Vagina (tissue), 2 donors: ENCODE measurements at places on chromosomes 1 and 21.

DNA sequence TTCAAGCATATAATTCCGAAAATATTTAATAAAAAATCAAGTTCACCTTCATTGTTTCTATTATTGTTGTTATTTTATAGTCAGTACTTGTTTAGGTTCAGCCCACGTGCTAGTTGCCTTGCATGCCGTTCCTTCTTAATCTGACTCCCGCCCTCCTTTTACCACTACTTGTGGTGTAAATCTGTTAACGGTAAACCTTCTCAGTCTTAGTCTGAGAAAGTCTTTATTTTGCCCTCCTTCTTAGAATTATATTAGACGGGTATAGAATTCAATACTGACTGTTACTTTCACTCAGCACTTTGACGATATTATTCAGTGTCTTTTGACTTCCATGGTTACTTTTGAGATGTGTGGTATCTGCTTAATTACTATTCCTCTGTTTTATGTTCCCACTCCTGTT is 104.8 kb downstream of the RGL1 start:
- no peak for DNase-seq

DNA sequence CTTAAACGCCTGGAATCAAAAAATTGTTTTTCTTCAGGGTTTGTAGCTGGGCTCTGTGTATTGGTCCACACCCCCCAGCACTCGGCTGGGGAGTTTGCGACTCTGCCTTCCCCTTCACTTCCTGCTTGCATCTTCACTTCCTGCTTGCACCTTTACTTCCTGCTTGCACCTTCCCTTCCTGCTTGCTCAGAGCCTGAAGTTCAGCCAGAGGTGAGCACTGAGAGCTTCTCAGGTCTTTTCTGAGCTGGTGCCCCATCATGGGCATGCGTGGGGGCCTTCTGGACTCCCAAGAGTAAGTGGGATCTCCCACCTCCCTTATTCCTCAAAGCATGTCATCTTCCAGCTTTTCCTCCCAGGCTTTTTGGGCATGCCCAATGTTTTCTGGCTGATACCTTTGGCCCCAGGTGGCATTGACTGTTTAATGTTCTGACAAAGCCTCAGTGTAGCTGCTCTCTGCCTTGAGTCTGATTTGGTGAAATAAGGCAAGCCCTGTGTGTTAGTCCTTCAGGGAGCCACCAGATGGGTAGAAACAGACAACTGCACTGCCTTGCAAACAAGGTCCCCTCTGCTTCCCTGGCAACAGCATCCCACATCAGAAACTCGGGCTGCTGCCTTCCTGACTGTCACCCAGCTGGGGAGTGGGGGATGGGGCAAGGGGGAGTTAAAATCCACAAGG is 3.5 kb downstream of the KRTAP10-2 start:
- DNase-seq = peak; percentile 82

- DNase-seq = no peak
Observed at GRCh38 chr1:3234281-3234680, 165.3 kb downstream of the PRDM16 start.

DNA sequence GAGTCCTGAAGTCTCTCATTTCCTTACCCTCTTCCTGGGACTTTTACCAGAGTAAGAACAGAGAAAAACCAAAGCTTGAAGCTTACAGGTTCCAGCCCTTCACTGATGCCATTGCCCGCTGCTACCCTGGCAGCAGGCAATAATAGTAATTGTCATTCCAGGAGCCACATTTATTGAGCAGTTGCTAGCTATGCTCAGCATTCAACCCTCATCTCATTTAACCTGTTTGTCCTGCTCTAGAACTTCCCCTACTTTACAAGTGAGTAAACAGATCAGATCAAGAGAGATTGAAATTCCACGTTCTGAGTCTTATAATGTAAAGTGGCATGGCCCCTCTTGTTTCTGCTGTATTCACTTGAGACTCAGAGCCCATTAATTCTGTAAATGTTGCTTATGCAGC is 80.4 kb downstream of the ATP1A1 start:
- DNase-seq = no peak

- no peak for DNase-seq
Observed at GRCh38 chr1:22268327-22268726, 125.4 kb upstream of the WNT4 start.

GRCh38 chr1:211737115-211738035 is 62.0 kb upstream of the NEK2 start:
- no peak for DNase-seq

DNA sequence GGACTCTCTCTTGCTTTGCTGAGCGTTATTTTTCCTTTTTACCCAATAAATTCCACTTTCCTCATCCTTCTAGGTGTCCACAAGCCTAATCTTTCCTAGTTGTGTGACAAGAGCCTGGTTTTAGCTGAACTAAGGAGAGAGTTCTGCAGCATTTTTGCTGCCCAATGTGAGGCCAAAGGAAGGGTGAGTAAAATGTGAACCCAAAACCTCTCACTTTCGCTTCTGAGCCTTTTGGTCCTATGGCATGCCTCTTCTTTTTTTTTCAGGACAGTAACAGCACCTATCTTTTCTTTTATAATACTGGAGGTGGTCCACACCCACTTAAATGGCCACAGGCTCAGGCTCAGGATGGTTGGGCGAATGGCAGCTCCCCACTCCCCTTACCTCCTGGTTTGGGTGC is 111.1 kb downstream of the COP1 start:
- DNase-seq = no peak

DNA sequence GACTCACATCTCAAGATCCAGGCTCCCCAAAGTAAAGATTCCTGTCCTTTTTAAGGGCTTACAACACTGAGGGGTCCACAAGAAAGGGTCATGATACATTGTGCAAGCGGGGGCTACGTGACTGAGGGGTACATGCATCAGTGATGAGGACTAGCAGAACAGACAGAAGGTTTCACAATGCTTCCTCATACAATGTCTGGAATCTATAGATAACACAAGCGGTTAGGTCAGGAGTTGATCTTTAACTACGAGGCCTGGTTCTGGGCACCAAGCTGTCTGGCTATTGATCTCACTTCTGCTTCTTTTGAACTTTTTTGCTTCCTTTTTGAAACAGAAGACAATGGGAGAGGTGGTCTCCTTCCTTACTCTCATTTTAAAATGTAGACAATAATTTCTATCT is 718.6 kb downstream of the AMY1C start:
- no peak for DNase-seq

GRCh38 chr1:240712014-240712731 is 100.2 kb upstream of the GREM2 start:
- DNase-seq = no peak

DNA sequence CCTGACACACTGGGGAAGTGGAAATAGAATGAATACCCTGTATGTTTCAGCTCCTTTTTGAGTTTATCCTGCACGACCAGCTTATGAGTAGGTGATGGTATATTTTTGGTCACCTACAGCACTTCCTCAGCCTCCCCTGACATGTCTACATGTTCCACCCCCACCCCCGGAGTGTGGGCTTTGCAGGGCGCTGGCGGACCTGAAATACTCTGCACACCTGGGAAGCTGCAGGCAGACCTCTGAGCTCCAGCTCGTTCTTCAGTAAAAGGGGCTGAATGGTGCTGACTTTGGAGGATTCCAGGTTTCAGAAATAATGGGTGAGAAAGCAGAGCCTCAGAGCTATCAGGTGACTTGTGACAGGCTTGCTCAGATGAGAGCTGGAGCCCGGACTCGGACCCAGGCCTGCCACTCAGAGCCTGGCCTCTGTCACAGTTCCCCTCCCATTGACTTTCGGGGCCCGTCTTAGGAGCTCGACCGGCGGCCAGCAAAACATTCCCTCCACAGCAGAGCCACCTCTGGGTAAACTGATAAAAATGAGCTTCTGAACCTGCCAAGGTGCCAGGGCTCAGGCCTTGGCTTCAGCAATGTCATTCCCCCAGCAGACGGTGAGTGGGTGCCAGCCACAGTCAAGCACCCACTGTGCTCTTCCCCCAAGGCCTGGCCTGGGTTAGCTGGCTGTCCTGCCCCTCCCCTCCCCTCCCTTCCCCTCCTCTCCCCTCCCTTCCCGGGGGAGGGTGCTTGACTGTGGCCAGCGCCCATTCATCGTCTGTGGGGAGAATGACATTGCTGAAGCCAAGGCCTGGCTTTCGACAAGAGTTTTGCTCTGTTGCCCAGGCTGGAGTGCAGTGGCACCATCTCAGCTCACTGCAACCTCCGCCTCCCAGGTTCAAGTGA is 30.1 kb downstream of the DOP1B start:
- no peak for DNase-seq
